ENCODE measurements at places on chromosomes 5 and 9. TPM values are rescaled to one million over a fixed set of nuclear protein-coding genes. Genes with fewer than 3 reads are reported as not detected.
A peak's percentile ranks its signal among the peaks of the same experiment; 100 is the strongest.

DNA sequence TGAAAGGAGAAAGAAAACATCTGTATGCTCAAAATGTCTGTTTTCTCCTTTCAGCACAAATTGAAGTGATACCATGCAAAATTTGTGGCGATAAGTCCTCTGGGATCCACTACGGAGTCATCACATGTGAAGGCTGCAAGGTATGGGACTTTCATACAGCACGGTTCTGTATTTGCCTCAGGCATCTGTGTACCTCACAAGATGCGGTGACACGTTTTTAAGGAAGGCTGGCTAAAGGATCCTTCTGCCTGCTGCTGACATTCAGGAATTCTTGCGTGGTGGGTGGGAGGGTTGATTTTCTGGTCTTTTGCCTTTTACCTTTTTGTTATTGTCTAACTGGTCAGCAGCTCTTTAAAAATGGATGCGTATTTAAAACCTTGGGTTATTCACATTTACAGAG lies 133.1 kb downstream of the RORB start:
- H3K36me3 ChIP-seq, result no peaks in the 10 kb centered on the region
- no peak for DNase-seq
- no peaks in the 10 kb centered on the region for H3K4me1 ChIP-seq
- no peak overlapping the region for H3K27ac ChIP-seq

- no peak overlapping the region for H3K27ac ChIP-seq
- H3K4me3 ChIP-seq, result no peak overlapping the region
- H3K4me1 ChIP-seq, result no peaks in the 10 kb centered on the region
- peaks cover 3% of the 10 kb centered on the region for H3K27me3 ChIP-seq
Measured at GRCh38 chr9:38181866-38182265, 112.8 kb upstream of the SHB start.

DNA sequence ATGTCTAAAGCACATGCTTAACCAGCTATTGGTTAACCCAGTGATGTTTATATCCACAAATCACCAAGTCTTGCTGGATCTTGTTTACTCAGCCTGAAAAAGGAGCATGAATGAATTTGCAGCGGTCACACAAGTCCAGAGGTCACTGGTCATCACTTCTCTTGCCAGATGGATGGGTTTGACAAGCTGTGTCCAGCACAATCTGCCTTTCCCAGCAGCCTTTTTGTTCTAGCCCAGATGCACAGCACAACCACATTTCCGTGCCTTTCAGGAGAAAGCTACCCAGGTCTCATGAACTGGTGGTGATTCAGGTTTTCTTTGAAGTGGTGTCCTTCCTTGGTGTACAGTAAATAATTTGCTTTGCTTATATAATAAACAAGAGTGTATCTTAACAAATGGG lies 32.1 kb downstream of the TMEM252 start:
- no peak overlapping the region for H3K27ac ChIP-seq
- no peaks in the 10 kb centered on the region for H3K36me3 ChIP-seq
- H3K27me3 ChIP-seq, result no peaks in the 10 kb centered on the region

DNA sequence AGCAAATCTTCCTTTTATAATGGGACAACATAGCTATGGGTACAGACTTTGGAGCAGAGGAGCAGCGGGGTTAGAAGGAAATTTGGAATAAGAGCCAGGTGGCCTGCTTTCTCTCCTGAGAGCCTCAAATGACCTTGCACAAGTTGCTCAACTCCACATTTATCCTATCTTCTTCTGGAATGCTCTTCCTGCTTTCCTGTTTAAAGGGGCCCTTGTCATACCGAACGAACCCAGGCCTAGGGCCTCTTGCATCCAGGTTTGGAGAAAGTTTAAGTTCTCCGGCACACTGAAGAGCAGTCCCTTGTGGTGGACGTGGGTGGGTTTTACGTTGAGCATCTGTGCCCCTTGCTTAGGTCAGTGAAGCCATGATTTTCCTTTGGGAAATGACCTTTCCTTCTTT lies 197.9 kb upstream of the NR3C1 start:
- DNase-seq, result no peak
- no peak overlapping the region for H3K4me3 ChIP-seq

GRCh38 chr9:127177665-127178265 lies 55.3 kb upstream of the ANGPTL2 start:
- H3K27ac ChIP-seq, result no peak overlapping the region
- H3K4me1 ChIP-seq, result no peaks in the 10 kb centered on the region
- H3K36me3 ChIP-seq, result no peaks in the 10 kb centered on the region
- no peaks in the 10 kb centered on the region for H3K27me3 ChIP-seq

DNA sequence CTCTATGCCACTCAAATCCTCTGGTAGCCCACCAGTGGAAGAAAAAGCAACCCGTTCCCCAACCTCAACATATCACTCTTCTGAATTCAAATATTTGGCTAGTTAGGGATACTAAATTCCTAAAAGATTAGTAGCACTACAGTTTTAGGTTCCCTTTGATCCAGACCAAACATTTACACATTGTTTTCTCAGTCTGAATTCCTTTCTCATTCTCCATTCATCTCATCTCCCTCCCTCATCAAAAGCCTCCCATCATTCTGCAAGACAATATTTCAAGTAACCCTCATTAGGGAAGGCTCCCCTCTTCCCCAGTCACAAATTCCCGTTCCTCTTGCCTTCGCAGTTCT lies 26.3 kb downstream of the ADAM19 start:
- H3K4me3 ChIP-seq, result peak overlapping the region; percentile 56
- peaks cover 3% of the 10 kb centered on the region for H3K36me3 ChIP-seq
- peak overlapping the region; percentile 53 for H3K27ac ChIP-seq
- H3K27me3 ChIP-seq, result no peaks in the 10 kb centered on the region
- H3K4me1 ChIP-seq, result peaks cover 78% of the 10 kb centered on the region
- no peak for DNase-seq

GRCh38 chr9:108347463-108348188 lies 508.2 kb downstream of the ACTL7B start:
- no peak overlapping the region for H3K4me3 ChIP-seq
- no peak for DNase-seq
- no peaks in the 10 kb centered on the region for H3K4me1 ChIP-seq
- no peaks in the 10 kb centered on the region for H3K36me3 ChIP-seq
- no peaks in the 10 kb centered on the region for H3K27me3 ChIP-seq

DNA sequence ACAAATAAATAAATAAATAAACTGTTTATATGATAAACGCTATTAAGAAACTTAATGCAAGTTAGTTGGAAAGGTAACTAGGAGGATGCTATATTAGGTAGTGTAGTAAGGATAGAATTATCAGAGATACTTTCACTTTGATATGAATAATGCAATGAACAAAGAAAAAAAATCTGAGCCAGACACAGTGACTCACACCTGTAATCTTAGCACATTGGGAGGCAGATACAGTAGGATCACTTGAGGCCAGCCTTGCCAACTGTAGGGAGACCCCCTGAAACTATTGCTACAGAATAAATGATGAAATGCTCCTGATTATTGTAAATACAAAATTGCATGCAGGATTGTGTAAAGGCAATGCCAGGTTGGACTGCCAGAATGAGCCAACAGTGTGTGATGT lies 109.2 kb downstream of the ANXA2R start:
- no peak for DNase-seq
- no peaks in the 10 kb centered on the region for H3K4me1 ChIP-seq
- no peak overlapping the region for H3K27ac ChIP-seq
- H3K36me3 ChIP-seq, result no peaks in the 10 kb centered on the region

DNA sequence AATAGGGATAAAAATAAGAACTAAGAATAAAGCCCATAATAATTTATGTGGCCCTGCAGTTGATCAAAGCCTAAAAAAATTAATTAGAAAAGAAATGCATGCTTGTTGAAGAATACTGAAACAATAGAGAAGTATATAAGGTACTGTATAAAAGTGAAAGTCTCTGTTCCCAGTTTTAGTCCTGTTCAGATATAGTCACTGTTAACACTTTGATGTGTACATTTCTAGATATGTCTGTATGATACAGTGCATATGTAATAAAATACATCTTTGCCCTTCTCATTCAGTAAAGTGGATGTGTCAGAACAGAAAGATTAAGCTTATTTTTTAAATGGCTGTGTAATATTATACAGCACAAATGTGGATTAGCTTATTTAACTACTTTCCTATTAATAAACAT lies 4.1 kb downstream of the C9orf85 start:
- H3K4me1 ChIP-seq, result peaks cover 15% of the 10 kb centered on the region
- no peak overlapping the region for H3K27ac ChIP-seq
- H3K27me3 ChIP-seq, result no peaks in the 10 kb centered on the region
- H3K36me3 ChIP-seq, result peaks cover 3% of the 10 kb centered on the region
- DNase-seq, result no peak

DNA sequence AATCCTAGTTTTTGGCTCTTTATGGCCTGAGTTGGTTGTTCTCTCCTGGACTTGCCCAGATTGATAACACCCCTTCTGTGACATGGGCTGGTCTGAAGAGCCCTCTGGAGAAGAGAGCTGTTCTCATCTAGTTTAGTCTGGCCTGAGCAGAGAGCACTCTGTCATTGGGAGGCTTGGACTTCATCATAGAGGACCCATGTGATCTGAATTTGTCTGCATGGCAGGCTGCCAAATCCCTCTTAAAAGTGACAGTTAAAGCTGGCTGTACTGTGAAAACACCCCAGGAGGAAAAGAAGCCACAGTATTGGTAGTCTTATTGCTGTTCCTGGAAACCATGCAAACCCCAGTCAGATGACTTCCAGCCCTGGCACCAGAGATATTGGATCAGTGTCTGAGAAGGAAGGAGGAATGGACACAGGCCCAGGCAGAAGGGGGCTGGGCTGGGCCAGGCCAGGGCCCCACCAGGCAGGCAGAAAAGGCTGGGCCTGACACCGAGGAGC lies 3.7 kb upstream of the WDR31 start:
- no peak overlapping the region for H3K27ac ChIP-seq
- peaks cover 6% of the 10 kb centered on the region for H3K4me1 ChIP-seq
- DNase-seq, result no peak

DNA sequence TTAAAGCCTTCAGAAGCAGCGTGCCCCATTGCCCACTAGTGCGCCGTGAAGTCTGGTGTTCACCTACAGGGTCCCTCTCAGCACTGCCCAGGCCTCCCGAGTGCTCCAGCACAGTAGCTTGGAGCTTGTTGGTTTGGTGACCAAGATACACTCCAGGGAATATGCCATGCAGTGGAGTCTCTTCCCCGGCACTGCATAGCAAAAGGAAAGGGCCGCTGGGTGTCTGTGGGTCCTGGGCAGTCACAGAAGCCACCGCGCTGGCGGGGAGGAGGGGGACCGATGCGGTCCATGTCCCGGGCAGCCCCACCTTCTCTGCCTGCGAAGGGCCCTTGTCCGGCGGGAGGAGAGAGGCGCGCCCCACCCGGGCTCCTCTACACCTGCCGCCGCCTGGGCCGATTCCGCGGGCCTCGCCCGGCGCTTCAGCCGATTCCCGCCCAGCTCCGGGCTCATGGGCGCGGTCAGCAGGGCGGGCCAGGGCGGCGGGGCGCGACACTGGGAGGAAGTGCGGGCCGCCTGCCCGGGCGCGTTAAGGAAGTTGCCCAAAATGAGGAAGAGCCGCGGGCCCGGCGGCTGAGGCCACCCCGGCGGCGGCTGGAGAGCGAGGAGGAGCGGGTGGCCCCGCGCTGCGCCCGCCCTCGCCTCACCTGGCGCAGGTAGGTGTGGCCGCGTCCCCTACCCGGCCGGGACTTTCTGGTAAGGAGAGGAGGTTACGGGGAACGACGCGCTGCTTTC lies at the start of gene SYK:
Gene SYK (plus strand): TSS at position 579 of the 732 bp plus-strand sequence. CDS start 42,080 bp downstream, outside the sequence.
- peaks cover 17% of the 10 kb centered on the region for H3K27me3 ChIP-seq
- H3K27ac ChIP-seq, result no peak within 1 kb of the TSS
- H3K36me3 ChIP-seq, result no peaks in the 10 kb centered on the region
- DNase-seq, result no peak

- no peaks in the 10 kb centered on the region for H3K27me3 ChIP-seq
- H3K4me3 ChIP-seq, result no peak overlapping the region
- H3K36me3 ChIP-seq, result peaks cover 35% of the 10 kb centered on the region
- H3K4me1 ChIP-seq, result peaks cover 3% of the 10 kb centered on the region
Measured at GRCh38 chr9:127884427-127884911, 7.0 kb upstream of the AK1 start.

- no peak for DNase-seq
- H3K27ac ChIP-seq, result no peak overlapping the region
- no peak overlapping the region for H3K4me3 ChIP-seq
- H3K36me3 ChIP-seq, result no peaks in the 10 kb centered on the region
- no peaks in the 10 kb centered on the region for H3K27me3 ChIP-seq
Measured at GRCh38 chr5:113719549-113719948, 206.1 kb downstream of the YTHDC2 start.

DNA sequence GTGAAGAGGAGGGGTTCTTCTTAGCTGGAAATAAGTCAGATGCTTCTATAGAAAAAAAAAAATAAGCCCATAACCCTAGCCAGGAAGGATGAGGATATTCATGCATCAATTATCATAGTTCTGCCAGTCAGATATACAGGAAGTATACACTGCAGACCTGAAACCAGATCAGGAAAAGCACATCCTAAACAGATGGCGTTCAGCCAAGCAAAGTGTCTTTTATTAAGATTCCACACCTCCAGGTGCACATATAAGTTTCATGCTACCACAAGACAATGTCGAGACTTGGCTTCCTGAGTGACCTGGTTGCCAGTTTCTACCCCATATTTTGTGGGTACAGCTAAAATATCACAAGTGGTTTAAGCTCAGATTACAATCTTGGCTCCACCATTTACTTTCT lies 108.3 kb downstream of the CETN3 start:
- H3K27ac ChIP-seq, result no peak overlapping the region
- no peaks in the 10 kb centered on the region for H3K27me3 ChIP-seq
- no peak for DNase-seq
- no peak overlapping the region for H3K4me3 ChIP-seq

GRCh38 chr5:150272531-150272930 lies 17.0 kb downstream of the CAMK2A start:
- H3K27ac ChIP-seq, result no peak overlapping the region
- H3K27me3 ChIP-seq, result no peaks in the 10 kb centered on the region
- no peak for DNase-seq
- no peaks in the 10 kb centered on the region for H3K36me3 ChIP-seq
- no peak overlapping the region for H3K4me3 ChIP-seq
- no peaks in the 10 kb centered on the region for H3K4me1 ChIP-seq

PCDHGB3 gene
- total RNA-seq, result 0.20 TPM

DNAJB5 gene
- total RNA-seq, result 2.1 TPM

BTNL3 gene
- total RNA-seq, result not detected

MAST4 gene
- 54.1 TPM for total RNA-seq

AFAP1L1 gene
- not detected for total RNA-seq

GABBR2 gene
- not detected for total RNA-seq

GABRA1 gene
- not detected for total RNA-seq

MRPL50 gene
- 8.5 TPM for total RNA-seq

IL33 gene
- not detected for total RNA-seq

ZNG1F gene
- 4.4 TPM for total RNA-seq

BTNL8 gene
- not detected for total RNA-seq

ASS1 gene
- not detected for total RNA-seq

All from CD4-positive, CD25-positive, alpha-beta regulatory T cell (primary cell).